Mesothelial cell of epicardium (in vitro differentiated cells): ENCODE measurements at places on chromosomes 13 and 19. TPM values are rescaled to one million over a fixed set of nuclear protein-coding genes. Genes with fewer than 3 reads are reported as not detected.

DNA sequence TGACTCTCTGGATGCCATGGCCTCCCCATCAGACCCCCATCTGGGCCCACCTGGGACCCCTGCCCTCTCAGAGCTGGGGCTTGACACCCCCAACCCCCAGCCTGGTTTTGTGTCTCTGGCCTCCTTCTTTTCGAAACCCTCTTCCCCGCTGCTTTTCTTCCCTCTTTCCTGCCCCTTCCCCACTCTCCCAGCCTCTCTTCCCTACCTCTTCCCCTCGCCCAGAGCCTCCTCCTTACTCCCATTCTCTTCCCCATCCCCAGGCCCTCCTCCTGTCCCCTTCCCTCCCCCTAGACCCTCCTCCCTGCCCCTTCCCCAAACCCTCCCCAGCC lies 2.1 kb downstream of the TNFSF9 start:
- no peak for DNase-seq
- no peak overlapping the region for H3K27ac ChIP-seq
- peaks cover 69% of the 10 kb centered on the region for H3K27me3 ChIP-seq
- no peaks in the 10 kb centered on the region for H3K36me3 ChIP-seq
- peaks cover 24% of the 10 kb centered on the region for H3K4me1 ChIP-seq
- H3K4me3 ChIP-seq = peak overlapping the region; percentile 22

DNA sequence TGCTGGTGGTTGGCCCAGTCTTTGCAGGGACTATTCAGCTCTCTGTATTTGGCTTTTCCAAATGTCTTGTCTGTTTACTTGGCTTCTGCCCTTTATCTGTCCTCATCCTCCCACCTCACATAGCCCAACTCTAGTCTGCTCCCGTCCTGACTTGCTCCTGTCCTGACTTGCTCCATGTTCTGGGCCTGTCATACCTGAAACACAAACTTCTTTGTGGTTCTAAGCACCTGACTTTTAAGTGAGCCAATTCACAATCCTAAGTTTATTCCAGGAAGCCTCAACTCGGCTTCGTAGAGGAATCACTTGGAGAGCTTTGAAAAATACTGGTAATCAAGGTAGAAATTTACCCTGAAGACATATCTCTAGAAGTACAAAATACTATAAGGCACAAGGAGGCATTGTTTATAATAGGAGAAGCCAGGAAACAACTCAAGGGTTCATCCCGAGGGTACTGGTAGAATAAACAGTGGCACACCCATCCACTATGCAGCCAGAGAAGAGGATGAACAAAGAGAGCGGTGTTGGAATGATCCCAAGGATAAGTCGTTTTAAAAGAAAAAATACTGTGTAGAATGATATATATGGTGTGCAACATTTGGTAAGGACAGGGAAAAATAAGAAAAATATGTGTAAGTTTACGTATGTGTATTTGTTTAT lies 284.5 kb downstream of the FGF14 start:
- no peaks in the 10 kb centered on the region for H3K4me1 ChIP-seq
- H3K27me3 ChIP-seq = peaks cover 17% of the 10 kb centered on the region
- no peak for DNase-seq
- H3K27ac ChIP-seq = no peak overlapping the region
- H3K4me3 ChIP-seq = no peak overlapping the region

CEACAM16 gene
- total RNA-seq = not detected in 3 replicates

DNA sequence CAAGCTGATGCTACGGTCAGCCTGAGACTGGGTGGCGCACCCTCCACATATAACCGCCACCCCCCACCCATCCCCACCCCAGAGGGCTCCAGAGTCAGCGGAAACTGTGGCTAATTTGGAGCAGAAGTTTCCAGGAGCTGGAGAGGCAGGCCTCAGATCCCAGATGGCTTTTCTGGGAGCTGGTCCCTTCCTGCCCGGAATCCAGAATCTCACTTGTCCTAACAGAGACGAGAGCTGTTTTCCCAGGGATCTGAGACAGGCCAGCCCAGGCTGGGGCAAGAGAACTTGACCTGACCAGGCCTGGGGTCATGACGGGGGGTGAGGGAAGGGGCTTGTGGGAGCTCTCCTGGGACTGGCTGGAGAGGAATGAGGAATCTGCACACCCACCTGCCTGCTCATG lies 6.5 kb downstream of the EPHX3 start:
- DNase-seq = no peak
- H3K4me1 ChIP-seq = peaks cover 15% of the 10 kb centered on the region
- H3K27ac ChIP-seq = no peak overlapping the region
- no peaks in the 10 kb centered on the region for H3K36me3 ChIP-seq
- H3K27me3 ChIP-seq = peaks cover under 1% of the 10 kb centered on the region
- H3K4me3 ChIP-seq = no peak overlapping the region

GRCh38 chr13:98976338-98976737 lies 1.5 kb downstream of the DOCK9 start:
- H3K4me1 ChIP-seq = peaks cover 63% of the 10 kb centered on the region
- H3K27me3 ChIP-seq = no peaks in the 10 kb centered on the region
- H3K27ac ChIP-seq = peak overlapping the region; percentile 94
- H3K4me3 ChIP-seq = peak overlapping the region; percentile 12
- H3K36me3 ChIP-seq = no peaks in the 10 kb centered on the region

- no peaks in the 10 kb centered on the region for H3K27me3 ChIP-seq
- H3K4me3 ChIP-seq = no peak overlapping the region
- peaks cover 2% of the 10 kb centered on the region for H3K36me3 ChIP-seq
- peaks cover 29% of the 10 kb centered on the region for H3K4me1 ChIP-seq
- H3K27ac ChIP-seq = no peak overlapping the region
- DNase-seq = no peak
Observed at GRCh38 chr13:75357576-75358289, 124.2 kb downstream of the TBC1D4 start.

DNA sequence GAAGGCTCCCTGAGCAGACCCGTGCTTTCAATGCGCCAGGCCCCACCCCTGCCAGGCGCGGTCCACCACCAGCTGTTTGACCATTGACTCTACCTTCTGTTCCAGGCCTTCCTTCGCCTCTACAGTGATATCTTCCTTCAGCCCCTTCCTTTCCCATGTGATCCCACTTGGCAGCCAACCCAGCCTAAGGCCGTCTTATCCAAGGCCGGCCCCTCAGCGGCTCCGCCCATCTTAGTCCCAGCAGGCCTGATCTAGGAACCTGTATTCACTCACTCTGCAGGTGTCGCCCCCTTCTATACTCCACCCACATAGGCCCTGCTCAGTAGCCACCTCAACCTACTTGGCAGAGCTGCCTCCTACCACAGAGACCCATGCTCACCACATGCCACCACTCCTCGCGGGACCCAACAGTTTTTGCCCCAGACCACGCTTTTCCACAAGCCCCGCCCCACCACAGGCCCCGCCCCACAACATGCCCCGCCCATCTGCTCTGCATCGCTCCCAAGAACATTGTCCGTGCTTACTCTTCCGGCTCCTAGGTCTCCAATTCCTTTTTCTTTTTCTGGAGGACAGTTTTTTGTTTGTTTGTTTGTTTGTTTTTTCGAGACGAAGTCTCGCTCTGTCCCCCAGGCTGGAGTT lies 2.9 kb downstream of the RASIP1 start:
- no peak overlapping the region for H3K27ac ChIP-seq
- DNase-seq = no peak
- H3K36me3 ChIP-seq = peaks cover 2% of the 10 kb centered on the region
- peaks cover 18% of the 10 kb centered on the region for H3K4me1 ChIP-seq

DNA sequence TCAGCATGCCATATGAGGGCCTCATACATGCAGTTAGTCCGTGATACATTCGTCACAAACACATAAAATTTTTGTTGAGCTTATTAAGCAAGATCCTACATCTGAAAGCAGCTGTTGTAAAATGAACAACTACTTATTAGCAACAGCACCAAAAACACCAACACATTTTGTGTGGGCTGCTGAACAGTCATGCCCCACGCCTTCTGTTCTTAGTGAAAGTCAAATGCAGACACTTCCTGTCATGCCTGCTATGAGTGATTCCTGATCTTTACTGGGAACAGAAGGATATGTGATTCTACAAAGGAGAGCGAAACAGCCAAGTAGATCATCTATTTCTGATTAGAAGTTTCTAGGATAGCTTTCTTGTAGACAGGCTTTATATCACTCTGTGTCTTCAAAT lies 4.2 kb upstream of the B3GLCT start:
- H3K27ac ChIP-seq = no peak overlapping the region
- peaks cover 7% of the 10 kb centered on the region for H3K27me3 ChIP-seq
- no peak for DNase-seq
- H3K4me3 ChIP-seq = no peak overlapping the region
- H3K4me1 ChIP-seq = peaks cover 2% of the 10 kb centered on the region
- no peaks in the 10 kb centered on the region for H3K36me3 ChIP-seq

GRCh38 chr13:35771898-35772297 lies 295.4 kb upstream of the MAB21L1 start:
- H3K27ac ChIP-seq = peak overlapping the region; percentile 92
- H3K27me3 ChIP-seq = no peaks in the 10 kb centered on the region
- peak; percentile 41 for DNase-seq
- H3K4me1 ChIP-seq = peaks cover 71% of the 10 kb centered on the region
- no peak overlapping the region for H3K4me3 ChIP-seq

- peaks cover 24% of the 10 kb centered on the region for H3K4me1 ChIP-seq
- no peaks in the 10 kb centered on the region for H3K27me3 ChIP-seq
Observed at GRCh38 chr19:47258895-47259555, 2.7 kb downstream of the CCDC9 start.

ATP4A gene
- 0.11 to 0.22 TPM (median 0.16 TPM) in 3 replicates for total RNA-seq

DNA sequence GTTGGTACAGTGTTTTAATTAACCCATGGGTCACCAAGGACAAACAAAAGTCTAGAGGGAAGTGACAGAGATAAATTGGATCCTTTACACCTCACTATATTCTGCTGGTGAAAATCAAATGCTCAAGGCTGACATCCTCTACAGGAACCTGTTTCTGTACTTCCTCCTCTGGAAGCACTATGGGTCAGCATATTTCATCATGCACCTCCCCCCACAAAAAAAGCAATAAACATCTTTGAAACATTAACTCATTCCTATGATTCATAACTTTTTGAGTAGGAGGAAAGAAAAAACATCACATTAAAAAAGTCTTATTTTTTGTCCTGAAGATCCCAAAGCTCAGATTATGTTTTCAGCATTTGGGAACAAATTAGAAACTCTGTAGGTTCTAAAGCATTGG lies 588.3 kb upstream of the SGCG start:
- no peak overlapping the region for H3K27ac ChIP-seq
- H3K36me3 ChIP-seq = no peaks in the 10 kb centered on the region
- H3K27me3 ChIP-seq = no peaks in the 10 kb centered on the region
- peaks cover 36% of the 10 kb centered on the region for H3K4me1 ChIP-seq
- no peak overlapping the region for H3K4me3 ChIP-seq
- no peak for DNase-seq

CPB2 gene
- total RNA-seq = not detected in 3 replicates

SIGLEC12 gene
- total RNA-seq = not detected in 3 replicates

FOXA3 gene
- total RNA-seq = not detected in 3 replicates

- H3K4me3 ChIP-seq = no peak overlapping the region
- H3K4me1 ChIP-seq = no peaks in the 10 kb centered on the region
- H3K36me3 ChIP-seq = peaks cover 3% of the 10 kb centered on the region
- no peak for DNase-seq
Observed at GRCh38 chr13:35343417-35343816, 133.1 kb downstream of the MAB21L1 start.

DNA sequence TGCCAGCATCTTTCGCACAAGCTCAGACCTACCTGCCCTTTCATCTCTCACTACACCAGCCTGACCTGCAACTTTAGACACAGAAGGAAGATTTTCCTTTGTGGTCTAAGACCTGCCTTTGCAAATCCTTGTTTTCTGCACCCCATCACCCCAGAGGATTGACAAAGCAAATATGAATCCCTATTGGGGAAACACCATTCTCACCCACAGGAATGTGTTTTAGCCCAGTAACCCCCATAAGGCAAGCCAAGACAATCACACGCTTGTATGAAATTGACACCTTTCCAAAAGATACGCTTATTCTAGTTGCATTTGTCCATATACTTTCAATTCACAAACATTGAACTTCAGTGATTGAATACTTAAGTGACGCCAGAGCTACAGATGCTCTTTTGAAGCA lies 55.7 kb downstream of the SPATA13 start:
- no peaks in the 10 kb centered on the region for H3K36me3 ChIP-seq
- H3K4me3 ChIP-seq = no peak overlapping the region
- no peak overlapping the region for H3K27ac ChIP-seq

- H3K36me3 ChIP-seq = peaks cover 3% of the 10 kb centered on the region
- peak within 1 kb of the TSS; percentile 78 for H3K4me3 ChIP-seq
- peaks cover 52% of the 10 kb centered on the region for H3K27me3 ChIP-seq
- DNase-seq = no peak
Observed at GRCh38 chr19:17966550-17967256, at the start of gene KCNN1. Gene KCNN1 (plus strand): TSS chr19:17967107. CDS start chr19:17973889, 6,782 bp downstream.

DNA sequence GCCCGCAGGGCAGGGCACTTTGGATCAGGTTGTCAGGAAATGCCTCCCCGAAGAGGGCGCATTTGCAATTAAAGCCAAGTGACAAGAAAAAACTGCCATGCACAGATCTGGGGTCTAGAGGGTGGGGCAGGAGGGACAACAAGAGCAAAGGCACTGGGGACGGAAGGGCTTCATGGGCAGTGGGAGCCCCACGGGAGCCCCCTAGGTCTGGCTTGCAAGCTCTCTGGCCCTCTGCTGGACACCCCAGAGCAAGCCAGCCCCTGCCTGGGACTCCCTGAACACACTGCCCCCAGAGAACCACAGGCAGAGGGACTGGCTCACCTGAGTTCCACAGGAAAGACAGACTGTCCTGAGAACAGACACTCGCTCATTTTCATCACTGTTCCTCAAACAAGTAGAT lies 30.2 kb upstream of the C19orf12 start:
- no peak overlapping the region for H3K27ac ChIP-seq
- no peak overlapping the region for H3K4me3 ChIP-seq
- no peaks in the 10 kb centered on the region for H3K36me3 ChIP-seq
- no peaks in the 10 kb centered on the region for H3K4me1 ChIP-seq

TNFRSF19 gene
- total RNA-seq = 38.3 to 43.5 TPM (median 40.3 TPM) in 3 replicates

DNA sequence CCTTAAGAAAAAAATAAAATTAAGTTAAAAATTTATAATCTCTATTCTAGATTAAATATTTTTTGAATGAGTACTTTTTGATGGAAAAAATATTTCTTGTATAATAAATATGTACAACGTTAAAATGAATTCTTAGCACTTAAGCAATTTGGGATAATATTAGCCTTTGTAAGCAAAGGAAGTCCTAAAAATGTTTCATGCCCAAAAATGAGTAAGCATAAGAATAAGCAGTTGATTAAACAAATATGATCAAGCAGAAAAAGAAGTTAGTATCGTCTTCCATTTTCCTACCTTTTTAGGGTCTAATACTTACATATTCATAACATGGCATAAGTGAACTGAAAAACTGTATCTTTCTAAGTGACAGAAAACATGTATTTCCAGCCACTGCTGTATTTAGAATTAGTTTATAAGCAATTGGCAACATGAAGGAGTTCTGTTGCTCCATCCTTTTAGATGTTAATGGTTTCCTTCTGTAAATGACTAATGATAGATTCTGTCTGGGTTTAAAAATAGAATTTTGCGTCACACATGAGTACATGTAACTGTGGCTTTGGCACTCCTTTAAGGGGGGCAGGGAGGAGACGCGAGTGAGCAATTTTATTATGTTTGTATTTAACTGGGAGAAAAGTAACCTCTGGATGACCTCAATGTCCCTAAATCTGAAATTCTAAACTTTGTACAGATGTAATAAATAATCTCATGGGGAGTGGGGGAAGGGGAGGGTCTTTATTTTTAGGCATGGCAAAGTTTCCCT lies 237.4 kb downstream of the RGCC start:
- H3K27ac ChIP-seq = peak overlapping the region; percentile 88
- H3K36me3 ChIP-seq = peaks cover 9% of the 10 kb centered on the region
- peaks cover 37% of the 10 kb centered on the region for H3K4me1 ChIP-seq
- peak overlapping the region; percentile 14 for H3K4me3 ChIP-seq
- DNase-seq = no peak
- H3K27me3 ChIP-seq = no peaks in the 10 kb centered on the region

HIF3A gene
- total RNA-seq = 164 to 175 TPM (median 165 TPM) in 3 replicates

DIRAS1 gene
- total RNA-seq = 3.0 to 3.5 TPM (median 3.2 TPM) in 3 replicates
